Fibroblast of skin of left quadriceps (primary cell): ENCODE measurements at places on chromosomes 7 and 10.

DNA sequence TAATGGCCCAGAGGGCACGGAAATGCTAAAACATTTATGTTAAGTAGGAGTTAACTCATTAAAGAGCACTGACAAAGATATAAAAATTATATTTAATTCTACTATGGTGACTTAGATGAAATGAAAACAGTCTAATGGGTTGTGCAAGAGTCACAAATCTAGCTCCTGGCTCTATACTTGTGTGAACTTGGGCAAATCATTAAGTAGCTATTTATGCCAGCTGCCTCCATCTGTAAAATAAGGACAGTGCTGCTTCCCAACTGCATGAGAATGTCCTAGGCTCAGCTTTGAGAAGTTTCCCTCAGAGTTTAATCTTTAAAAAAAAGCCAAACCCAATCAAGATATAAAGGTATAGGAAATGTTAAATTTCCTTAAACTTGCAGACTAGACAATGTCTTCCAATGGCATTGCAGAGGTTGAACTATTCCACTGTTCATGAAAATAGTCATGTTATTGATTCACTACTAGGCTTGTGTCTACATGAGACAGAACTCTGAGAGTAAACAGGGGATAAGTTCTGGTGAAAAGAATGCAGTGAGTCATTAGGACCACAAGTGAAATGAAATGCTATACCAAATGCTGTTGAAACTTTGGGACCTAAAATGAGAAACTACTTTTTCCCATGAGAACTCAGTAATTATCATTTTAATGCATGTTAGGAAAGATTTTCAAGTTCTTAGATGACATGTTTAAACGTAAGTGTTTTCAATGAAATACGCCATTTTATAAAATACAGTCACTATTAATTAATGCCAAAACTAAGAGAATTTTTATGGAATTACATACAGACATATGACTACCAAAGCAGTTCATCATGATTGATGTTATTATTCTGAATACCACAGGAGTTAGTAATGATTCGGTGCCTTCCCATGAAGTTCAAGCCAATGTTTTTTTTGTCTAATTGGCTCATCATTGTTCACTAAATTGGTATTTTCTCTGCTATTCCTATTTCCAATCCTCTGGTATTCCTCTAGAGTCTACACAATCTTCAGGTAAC is 84.2 kb downstream of the CDK6 start:
- DNase-seq, result peak; percentile 91

DNA sequence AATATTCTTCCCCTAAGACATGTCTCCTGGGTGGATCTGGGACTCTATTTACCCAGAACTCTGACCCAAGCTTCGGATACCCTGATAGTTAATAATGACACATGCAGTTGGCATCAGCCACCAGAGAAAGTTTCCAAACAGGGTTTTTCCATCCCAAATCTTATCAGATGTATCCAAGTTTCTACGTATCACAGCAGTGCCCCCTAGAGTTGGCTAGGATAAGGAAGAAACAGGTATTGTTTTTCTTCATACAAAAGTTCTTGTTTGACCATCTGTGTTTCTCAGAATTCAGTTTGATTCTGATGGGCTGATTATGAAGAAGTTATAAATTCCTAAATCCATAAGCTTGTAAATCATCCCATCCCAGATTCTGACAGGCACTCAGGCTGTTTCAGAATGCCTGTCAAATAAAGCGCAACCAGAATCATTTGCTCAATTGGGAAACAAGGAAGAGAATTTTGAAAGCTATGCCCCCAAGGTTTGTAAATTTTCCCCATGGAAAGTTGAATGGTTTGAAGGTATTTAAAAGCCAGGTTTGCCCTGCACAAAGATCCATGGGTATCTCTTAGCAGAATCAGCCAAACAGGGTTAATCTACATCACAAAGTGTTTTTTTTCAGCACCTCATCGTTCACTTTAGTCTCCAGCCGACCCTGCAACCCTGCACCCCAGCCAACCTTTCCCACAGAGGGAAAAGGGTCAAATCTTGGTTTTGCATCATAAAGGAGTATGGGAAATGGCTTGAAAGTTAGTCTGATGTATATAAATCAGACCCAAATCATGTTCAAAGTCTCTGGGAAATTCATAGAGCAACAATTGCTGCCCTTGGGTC is 47.4 kb downstream of the NRAP start:
- no peak for DNase-seq

- DNase-seq, result no peak
Measured at GRCh38 chr7:77710861-77711260, 14.6 kb downstream of the RSBN1L start.

DNA sequence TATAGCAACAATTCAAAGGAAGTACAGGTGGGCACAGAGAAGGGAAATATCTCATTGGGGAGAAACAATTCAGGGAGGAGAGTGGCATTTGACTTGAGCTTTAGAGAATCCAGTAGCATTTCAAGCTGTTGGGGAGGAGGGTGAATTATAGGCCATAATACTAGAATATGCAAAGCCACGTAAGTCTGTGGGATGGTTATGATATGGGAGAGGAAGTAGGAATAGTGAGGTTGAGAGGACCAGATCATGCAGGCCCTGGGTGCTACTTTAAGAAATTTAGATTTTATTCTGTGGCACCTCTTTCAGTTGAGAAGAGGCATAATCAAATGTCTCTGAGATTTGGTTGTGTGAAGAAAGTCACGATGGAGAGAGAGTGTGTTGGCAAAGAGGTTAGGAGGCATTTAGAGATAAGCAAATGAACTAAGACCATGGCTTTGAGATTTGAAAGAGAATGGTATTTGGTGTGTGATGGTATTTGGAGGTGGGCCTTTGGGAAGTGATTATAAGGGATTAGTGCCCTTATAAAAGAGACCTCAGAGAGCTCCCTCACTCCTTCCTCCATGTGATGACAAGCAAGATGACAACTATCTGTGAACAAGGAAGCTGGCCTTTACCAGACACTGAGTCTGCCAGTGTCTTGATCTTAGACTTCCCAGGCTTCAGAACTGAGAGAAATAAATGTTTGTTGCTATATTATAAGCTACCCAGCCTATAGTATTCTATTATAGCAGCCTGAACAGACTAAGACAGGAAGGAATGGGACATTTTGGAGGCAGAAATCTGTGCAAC is 15.1 kb downstream of the ADD3 start:
- DNase-seq, result no peak

- DNase-seq, result no peak
Measured at GRCh38 chr7:78683566-78683965, 769.9 kb downstream of the MAGI2 start.

- DNase-seq, result no peak
Measured at GRCh38 chr10:96124230-96125141, 5.6 kb upstream of the ZNF518A start.

GRCh38 chr7:152081088-152081487 is 55.6 kb downstream of the GALNT11 start:
- no peak for DNase-seq
